M059J (cell line): ENCODE measurements at places on chromosomes 1 and 21. TPM values are rescaled to one million over a fixed set of nuclear protein-coding genes. Genes with fewer than 3 reads are reported as not detected.

- no peak for DNase-seq
These were observed 30.3 kb upstream of the PGBD5 start for GRCh38 chr1:230456478-230456877.

DNA sequence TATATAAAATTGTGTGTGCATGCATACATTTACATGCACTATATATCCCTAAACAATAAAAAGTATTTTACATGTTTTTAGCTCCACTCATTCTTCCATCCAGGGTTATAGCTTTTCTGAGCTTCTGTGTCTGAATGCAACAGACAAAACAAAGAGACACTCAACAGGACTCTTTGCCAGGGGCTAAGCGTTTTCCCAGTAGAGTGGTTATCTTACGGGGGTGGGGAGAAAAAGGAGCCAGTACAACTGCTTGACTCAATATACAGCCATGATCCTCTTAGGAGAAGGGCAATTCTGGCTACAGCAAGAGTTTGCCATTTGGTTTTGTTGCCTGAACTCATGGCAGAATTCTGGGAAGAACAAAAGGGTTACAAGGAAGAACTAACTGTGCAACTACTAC is 14.6 kb upstream of the PPP2R5A start:
- no peak for DNase-seq

DNA sequence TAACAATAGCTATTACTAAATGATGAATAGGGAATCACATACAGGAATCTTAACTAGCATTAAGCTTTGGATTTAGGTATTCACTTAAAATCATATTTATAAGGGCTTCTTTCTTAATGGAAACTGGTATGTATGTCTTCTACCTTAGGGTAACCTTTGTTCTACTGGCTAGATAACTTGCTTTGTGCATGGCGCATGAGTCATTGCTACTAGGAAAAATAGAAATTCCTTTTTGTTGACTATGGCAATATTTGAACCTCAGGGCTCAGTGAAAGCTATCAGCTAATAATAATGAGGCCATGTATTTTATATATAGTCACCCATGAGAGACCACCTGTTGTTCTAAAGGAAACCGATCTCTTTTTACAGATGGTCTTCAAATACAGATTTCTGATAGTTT is 72.5 kb downstream of the RPS6KC1 start:
- peak; percentile 81 for DNase-seq

- DNase-seq = no peak
These were observed 4.6 kb downstream of the CD244 start for GRCh38 chr1:160858097-160858496.

- peak; percentile 78 for DNase-seq
These were observed 481.4 kb downstream of the SETD4 start for GRCh38 chr21:35578831-35579471.

DNA sequence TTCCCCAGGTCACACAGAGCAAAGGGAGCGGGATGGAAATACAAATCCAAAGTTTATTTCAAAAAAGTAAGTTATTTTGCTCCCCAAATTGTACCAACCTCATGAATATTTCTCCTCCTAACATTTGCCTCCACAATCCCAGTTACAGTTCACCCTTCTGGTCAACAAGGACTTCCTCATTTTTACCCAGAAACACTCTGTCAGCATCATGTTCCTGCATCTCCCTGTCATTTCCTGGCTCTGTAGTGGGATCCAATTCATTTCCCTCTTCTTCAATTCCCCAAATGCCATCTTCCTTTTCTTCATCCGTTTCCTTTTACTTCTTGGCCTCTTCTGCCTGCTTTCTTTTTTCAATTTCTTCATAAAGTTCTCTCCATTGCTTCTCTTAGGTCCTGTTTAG is 32.0 kb upstream of the EPS15 start:
- no peak for DNase-seq

GRCh38 chr21:43762303-43763128 is 13.6 kb downstream of the CSTB start:
- no peak for DNase-seq

DNA sequence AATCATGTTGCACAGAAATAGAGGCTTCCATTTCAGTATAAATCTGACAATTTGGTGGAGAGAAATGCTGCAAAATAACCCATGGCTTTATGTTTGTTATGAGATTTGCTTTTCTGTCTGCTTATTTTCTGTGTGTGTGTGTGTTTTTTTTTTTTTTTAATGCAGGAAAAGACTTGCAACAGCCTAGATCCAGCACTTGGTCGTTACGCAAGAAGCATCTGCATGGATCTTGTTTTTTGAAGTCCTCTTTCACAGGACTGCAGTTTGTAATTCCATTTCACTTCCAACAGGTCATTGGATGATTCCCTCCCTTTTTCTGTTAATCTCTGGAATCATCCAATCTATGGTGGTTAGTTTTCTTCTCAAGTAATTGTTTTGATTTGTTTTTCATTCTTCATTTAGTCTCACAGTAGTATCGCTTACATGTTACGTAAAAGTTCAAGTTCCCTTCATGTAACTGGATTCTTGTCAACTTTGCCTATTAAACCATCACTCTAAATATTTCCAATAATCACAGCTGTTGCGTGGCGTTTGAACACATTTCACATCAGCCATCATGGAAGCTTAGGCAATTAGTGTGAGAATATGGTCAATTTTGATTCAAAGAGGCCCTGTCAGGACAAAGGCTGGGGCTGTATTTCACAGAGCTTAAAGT is 312.9 kb downstream of the NFIA start:
- DNase-seq = no peak

GRCh38 chr1:20143734-20144565 is 4.8 kb downstream of the PLA2G2F start:
- no peak for DNase-seq

DNA sequence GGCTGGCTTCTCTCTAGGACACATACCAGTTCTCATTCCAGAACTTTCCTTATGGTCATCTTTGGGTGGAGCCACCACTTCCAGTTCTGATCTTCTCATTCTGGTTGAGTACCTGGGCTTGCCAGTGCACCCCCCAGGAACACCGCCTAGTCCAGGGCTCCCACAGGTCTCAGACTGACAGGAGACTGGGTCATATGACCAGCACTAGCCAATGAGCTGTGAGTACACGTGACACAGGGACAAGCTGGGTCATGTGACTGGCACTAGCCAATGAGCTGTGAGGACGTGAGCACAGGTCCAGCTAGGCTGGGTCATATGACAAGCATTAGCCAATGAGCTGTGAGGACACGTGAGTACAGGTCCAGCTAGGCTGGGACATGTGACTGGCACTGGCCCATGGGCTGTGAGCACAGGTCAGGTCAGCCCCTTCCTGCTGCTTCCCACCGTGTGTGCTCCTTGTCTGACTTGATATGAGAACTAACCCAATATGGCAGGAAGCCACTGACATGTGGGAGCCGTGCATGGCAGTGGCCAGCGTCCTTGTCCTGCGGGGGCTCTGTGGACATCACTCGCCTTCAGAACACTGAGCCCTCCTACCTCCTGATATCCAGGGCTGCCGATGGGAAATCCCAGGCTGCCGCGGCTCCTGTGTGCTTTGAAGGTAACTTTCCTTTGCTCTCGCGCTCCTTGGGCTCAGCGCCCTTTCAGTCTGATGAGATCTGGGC is 22.7 kb downstream of the KRTAP10-1 start:
- peak; percentile 88 for DNase-seq

GRCh38 chr1:102120910-102121309 is 124.2 kb upstream of the OLFM3 start:
- DNase-seq = no peak

- DNase-seq = no peak
These were observed 6.6 kb downstream of the LDLRAD2 start for GRCh38 chr1:21818656-21819055.

DNA sequence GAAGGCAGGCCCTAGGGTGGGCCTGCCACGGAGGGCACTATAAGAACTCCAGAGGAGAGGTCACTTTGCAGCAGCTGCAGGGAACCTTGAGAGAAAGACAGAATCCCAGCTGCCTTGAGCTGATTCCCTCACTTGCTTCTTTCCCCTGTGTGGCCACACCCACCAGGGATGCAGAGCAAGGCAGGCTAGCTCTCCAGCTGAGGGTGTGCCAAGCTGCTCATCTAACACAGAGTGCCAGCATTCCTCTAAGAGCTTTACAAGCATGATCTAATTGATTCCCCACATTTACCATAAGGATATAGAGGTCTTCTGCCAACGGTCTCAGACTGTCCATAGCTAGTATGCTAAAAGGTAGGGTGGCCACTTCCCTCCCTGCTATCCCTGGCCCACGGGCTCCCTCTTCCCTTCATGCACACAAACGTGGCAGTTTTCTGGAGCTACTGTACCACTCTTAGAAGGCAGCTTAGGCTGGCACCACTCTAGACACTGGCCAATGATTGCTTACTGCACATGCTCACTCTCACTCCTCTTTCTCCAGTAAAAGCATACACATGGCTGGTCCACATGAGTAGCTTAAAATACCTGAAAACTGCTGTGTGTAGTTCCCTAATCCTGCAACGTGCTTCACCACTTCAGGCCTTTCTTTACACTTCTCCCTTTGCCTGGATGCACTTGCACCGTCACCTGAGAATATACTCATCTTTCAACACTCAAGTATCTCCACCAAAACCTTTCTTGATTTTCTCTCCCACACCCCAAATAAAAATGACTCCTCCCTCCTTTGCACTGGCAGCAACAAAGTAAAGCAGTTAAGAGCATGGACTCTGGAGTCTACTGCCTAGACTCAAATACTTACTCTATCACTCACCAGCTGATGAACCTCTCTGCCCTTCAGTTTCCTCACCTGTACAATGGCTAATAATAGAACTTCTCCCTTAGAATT is 57.7 kb downstream of the DMAP1 start:
- DNase-seq = no peak

DNA sequence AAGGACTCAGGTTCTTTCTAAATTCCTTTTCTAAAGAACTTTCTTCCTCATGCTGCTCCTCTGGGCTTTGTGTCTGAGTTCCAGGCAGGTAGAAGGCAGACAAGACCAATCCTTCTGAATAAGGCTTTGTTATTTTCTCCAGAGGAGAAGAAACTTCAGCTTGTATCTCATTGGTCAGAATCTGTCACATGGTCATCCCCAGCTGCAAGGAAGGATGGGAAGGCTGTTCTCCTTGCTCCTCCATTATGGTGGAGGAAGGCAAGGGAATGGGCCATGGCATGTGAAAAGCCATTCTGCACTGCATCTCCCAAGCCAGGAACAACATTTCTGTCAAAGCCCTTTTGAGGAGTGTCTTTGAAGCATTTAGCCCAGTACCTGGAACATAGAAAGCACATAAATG is 50.6 kb upstream of the NTPCR start:
- DNase-seq = no peak

DNA sequence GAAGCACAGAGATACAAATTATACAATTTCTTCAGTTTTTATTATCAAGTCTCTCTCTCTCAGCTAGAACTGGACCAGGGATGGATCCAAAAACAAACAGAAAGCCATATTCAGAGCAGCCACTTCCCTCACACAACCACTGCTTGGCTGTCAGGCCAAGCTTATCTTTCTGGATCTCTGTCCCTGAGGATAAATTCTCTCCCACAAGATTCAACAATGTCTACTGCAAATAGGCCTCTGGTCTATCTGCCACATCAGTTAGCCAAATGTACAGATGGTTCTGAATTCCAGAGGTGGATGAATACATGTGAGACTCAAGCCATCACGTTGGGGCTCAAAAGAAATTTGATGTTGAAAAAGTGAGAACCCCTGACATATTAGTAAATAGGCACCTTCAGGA is 350.9 kb downstream of the LTN1 start:
- peak; percentile 47 for DNase-seq

GRCh38 chr1:217554849-217555248 is 76.0 kb downstream of the GPATCH2 start:
- DNase-seq = peak; percentile 10

The NR0B2 gene
- total RNA-seq = not detected in 2 replicates

The XCL1 gene
- total RNA-seq = not detected in 2 replicates

The C4BPB gene
- total RNA-seq = not detected in 2 replicates

The AXDND1 gene
- total RNA-seq = 3.1 TPM in 1 of 2 replicates, not detected in the other

The CHD1L gene
- 20.3 and 25.8 TPM in 2 replicates for total RNA-seq

The PTGER3 gene
- 8.2 and 8.4 TPM in 2 replicates for total RNA-seq
